ENCODE measurements at places on chromosomes 5 and 9.

DNA sequence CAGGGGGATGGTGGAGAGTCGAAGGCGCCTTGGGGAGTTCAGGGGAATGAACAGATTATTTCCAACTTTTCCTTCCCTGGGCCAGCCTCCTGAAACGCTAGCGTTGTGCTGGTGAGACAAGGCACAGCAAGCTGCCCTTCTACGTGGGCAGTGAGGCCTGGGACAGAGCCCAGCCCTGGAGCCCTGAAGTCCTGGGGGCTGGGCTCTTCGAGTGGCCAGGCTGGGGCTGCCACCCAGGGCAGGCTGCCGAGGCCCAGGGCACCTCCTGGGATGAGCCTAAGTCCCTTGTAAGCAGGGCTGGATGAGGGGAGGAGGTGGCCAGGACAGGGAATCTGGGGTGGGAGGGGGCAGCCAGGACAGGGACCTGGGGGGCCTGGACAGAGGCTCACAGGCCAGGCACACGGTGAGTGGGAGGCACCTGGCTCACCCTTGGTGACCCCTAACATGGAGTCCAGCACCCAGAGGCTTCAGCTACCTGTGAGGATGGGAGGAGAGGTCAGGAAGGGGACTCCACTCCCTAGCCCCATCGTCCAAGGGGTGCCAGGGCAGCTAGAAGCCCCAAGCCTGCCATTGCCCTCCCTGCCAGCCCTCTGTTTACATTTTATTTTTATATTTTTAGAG is 1.3 kb upstream of the LCN12 start:
- DNase-seq: no peak

DNA sequence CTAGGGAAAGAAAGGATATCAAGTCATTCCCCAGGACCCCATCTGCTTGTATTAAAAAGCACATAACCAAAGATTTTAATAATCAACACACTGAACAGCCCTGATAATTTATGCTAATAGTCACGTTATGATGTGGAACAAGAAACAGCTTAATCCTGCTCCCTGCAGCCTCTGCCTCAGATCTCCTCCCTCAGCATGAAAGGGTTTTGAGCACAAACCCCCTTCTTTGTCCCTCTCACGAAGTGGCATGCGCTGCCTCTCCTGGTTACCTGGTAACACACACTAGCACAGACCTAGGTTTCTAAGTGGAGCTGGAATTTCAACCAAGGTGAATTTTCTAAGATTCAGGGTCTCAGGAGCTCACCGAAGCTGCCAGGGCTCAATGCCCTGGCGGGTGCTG is 5.1 kb downstream of the IGFBPL1 start:
- DNase-seq: no peak

- no peak for DNase-seq
Measured at GRCh38 chr5:54547711-54548250, 30.2 kb downstream of the SNX18 start.

GRCh38 chr9:26131886-26132285 is 453.6 kb upstream of the TUSC1 start:
- DNase-seq: no peak

DNA sequence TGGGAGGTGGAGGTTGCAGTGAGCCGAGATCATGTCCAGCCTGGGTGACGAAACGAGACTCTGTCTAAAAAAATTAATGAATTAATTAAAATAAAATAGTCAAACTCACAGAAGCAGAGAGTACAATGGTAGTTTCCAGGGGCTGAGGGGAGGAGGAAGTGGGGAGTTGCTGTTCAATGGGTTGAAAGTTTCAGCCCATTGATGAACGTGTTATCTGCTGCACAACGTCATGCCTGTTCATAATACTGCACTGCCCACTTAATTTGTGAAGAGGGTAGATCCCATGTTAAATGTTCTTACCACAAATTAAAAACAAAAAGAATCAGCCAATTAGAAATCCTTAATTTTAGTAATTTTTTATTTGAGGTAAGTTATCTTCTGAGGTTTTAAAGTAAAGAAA is 16.4 kb upstream of the RUFY1 start:
- DNase-seq: no peak

DNA sequence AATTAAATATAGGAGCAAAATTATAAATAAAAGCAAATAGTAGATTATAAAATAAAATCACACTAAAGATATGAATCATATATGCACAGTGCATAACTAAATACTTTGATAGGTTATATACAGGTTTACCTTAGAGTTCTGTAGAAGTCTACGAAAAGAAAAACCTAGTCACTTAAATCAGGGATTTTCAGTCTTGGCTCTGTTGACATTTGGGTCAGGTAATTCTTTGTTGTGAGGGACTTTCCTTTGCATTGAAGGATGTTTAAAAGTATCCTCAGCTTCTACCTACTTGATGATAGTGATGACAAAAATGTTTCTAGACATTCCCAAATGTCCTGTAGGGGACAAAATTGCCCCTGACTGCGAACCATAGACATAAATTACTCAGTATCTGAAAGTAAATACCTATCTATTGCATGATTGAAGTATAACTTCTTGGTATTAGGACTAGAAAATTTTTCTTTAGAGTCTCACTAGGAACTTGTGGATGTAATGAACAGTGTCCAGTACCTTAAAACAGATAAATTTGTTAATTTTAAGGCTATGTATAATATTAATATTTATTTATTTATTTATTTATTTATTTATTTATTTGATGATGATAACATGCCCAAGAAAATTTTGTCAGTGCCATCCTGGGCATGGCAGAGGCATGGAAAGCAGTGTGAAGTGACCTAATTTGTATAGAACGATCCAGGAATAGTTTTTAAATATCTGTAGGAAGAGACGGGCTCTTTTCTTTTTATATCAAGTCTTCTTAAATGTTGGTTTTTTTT is 44.0 kb upstream of the LRRC70 start:
- DNase-seq: no peak

DNA sequence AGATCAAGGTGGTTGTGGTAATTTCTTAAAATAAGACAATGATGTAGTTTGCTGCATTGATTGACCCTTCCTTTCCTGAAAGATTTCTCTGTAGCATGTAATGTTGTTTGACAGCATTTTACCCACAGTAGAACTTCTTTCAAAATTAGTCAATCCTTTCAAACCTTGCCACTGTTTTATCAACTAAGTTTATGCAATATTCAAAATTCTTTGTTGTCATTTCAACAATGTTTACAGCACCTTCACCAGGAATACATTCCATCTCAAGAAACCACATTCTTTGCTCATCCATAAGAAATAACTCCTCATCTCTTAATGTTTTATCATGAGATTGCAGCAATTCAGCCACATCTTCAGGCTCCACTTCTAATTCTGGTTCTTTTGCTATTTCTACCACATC is 43.8 kb downstream of the NR2F1 start:
- DNase-seq: no peak

DNA sequence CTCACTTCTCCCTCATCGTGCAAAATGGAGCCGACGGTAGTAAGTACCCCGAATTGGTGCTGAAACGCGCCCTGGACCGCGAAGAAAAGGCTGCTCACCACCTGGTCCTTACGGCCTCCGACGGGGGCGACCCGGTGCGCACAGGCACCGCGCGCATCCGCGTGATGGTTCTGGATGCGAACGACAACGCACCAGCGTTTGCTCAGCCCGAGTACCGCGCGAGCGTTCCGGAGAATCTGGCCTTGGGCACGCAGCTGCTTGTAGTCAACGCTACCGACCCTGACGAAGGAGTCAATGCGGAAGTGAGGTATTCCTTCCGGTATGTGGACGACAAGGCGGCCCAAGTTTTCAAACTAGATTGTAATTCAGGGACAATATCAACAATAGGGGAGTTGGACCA is 979 bp downstream of the PCDHGA12 start:
- no peak for DNase-seq

GRCh38 chr9:5321058-5321457 is 16.5 kb upstream of the RLN2 start:
- no peak for DNase-seq

DNA sequence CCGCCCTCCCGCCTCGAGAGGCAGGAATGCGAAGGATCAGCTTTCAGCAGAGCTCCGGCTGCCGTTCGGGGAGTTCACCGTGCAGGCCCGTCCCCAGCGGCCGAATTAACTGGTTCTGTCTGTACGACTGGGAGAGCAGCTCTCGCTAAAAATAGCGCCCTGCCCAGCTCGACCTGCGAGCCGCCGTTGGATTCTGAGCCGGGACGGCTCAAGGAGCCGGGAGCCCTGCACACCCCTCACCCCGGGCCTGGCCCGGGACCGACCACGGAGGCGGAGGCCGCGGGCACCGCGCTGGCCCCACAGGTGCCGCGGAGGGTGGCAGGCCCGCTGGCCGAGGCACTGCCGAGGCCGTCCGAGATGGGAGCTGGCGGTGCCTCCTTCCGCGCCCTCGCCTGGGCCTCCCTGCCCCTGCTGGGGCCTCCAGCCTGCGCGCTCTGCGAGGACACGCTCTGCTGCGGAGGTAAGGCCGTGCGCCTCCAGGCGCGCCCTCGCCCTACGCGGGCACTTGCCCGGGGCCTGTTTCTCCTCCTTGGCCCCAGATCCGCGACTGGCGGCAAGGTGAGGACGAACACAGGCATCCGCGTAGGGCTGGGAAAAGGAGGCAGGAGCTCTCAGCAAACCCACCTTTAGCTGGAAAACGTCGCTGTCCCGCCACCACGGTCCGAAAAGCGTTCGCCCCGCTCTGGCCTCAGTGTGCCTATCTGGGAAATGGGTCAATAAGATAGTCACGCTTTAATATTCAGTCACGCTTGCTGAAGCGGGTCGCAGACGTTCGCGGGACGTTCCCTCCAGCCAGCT is 53.1 kb upstream of the DAB2IP start:
- no peak for DNase-seq

DNA sequence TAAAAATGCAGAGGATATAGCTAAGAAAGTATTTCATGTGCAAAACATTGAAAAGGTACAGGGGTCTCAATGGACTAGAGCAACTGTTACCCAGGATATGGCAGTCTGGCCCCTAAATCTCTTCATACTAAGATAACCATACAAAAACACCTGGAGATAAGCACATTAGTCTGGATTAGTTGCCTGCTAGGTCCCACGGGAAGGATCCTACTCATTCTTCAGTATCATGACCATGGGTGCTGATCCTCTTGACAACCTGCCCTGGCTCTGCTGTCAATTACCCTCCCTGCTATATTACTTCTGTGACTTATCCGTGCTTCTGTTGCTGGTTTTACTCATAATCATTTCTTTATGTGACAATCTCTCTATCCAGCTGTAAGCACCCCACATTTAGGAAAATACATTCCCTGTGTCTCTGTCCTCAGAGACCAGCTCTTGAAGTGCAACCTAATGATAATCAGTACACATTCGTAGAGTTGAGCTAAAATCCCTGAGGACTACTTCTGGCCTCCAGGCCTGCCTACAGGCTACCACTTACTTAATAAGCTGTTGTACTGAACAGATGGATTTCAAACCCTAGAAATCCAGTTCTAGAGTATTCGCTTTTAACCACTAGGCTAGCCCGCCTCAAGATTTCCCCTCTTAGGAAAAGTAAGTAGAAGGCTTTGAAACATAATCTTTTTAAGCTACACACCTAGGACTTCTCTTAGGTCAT is 190.5 kb upstream of the OR13F1 start:
- DNase-seq: no peak

DNA sequence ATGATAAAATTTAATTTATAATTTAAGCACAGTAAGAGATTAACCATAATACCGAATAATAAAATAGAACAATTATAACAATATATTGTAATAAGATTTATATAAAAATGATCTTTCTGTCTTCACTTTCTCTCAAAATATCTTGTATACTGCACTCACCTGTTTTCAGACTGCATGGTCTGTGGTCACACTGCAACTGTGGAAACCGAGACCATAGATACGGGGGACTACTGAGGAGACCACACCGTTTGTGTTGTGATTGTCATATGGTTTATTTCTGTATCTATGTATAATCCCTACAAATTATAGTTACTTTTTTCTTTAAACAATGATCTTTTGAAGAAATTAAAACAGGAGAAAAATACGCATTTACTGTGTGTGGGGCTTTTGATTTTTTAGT is 78.8 kb upstream of the TNFAIP8 start:
- no peak for DNase-seq

DNA sequence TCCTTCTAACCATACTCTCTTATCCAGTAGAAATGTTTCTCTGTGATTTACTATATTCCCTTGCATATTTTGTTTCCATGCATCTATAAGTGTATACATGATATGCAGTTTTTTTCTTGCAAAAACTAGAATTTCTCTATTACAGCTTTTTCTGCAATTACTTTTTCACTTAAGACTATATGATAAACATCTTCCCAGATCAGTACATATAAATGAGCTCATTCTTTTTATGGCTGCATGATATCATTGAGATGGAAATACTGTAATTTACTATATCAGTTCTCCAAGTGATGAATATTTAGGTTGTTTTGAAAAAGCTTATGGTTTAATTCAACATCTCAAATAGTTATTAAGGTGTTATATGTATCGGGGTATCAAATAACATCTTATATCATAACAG is 18.1 kb upstream of the ZNF608 start:
- DNase-seq: no peak

DNA sequence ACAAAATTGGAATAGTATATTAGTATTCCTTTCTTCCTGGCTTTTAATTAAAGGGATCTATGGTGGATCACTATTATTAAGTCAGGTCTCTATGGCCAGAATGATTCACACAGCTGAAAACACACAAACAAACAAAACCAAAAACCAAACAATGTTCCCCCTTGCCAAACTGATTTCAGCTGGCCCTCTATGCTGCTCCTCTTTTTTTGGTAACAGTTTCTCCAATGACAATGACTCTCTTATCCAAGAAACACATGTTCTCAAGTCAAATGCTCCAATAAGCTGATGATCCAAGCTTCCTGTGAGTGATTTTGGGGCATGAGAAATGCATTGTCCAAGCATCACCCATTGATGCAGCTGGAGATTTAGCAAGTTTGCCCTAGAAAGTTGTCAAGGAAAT is 193.4 kb upstream of the TUT7 start:
- no peak for DNase-seq

DNA sequence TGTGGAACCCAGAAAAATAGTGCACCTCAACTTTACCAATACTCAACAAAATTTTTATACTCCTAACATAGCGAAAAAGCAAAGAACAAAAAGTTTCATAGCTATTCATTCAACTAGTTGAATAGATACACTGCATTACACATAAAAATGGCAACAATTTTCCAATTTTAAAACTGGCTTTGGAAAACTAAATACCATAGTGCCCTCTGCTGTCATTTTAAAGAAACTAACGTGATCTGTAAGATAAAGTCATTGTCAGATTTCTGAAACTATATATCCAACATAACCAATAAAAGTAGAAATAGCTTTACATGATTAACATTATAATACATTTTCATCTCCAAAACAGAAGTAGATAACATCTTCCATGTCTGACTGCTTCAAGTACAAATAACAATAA is 31.6 kb downstream of the DTWD2 start:
- no peak for DNase-seq

DNA sequence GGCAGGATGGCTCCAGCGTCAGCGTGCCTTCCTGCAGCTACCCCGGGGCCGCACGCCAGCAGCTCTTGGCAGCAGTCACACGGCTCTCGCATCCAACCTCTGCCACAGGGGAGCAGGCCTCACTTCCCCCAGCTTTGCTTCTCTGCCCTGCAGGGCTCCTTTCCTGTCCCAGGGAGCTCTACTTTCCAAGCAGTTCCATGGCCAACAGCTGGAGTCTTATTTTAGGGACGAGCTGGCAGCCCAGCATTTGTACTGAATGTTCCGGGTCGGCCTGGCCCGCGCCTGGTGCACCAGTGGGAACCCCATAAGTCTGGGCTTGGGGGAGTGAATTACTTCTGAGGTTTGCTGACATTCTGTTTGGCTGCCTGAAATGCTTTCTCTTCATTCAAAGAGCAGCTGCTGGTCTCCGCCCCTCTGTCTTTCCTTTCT is 34.6 kb downstream of the GADD45G start:
- DNase-seq: no peak
